ENCODE measurements at places on chromosomes 1 and 21.
A peak's percentile ranks its signal among the peaks of the same experiment; 100 is the strongest.

DNA sequence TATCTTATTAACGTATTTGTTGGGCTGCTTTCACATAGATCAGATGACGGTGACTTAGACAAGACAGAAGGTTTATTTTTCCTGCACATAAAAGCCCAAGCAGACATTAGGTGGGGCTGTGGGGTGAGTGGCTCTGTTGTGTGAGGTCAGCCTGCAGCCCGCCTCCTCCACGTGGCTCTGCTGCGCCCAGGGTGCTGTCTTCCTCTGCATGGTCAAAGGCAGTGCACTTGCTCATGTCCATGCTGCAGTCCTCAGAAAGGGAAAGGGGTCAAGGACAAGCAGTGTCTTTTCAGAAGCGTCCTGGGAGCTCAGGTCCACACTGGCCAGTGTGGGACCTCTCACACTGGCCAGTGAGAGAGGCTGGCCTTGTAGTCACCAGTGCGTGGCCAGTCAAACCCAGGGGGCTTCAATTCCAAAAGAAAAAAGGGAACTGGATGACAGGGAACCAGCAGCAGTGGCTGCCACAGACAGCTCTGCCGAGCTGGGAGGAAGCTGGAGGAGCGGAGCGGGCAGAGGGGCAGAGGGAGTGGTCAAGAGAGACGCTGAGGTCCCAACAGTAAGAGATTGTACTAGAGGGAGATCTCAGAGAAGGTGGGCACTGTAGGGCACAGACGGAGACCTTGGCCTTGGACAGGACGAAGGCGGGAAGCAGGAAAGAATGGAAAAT, 35.9 kb upstream of the SLC45A1 start:
- peak; percentile 10 for DNase-seq

- DNase-seq, result peak; percentile 94
These were observed 20.4 kb downstream of the AGRN start for GRCh38 chr1:1040004-1040991.

- peak; percentile 97 for DNase-seq
These were observed 59.9 kb downstream of the PLXNA2 start for GRCh38 chr1:208183977-208184911.

DNA sequence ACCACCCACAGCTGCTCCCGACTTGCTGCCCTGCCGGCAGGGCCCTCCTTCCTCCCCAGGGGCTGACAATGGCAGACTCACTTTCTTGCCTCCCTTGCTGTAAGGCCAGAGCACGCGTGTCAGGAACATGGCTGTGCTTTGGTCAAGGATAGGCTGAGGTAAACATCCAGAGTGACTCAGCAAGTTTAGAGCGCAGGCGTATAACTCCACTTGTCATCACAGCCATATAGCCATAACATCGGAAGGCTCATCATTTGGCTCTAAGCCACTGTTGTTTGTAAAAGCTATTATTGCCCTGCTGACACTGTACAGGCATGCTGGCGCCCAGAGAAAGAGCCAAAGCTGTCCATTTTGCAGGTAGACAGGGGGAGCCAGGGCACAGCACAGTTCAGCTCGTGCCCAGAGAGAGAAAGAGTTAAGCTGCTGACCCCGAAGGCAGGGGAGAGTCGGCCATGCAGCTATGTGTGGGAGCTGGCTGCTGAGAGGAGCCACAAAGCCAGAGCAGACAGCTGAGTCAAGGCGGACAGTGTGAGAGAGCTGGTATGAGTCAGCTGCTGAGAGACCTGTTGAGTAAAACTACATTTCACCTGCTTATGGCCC, 60.6 kb downstream of the GNG4 start:
- DNase-seq, result peak; percentile 87

DNA sequence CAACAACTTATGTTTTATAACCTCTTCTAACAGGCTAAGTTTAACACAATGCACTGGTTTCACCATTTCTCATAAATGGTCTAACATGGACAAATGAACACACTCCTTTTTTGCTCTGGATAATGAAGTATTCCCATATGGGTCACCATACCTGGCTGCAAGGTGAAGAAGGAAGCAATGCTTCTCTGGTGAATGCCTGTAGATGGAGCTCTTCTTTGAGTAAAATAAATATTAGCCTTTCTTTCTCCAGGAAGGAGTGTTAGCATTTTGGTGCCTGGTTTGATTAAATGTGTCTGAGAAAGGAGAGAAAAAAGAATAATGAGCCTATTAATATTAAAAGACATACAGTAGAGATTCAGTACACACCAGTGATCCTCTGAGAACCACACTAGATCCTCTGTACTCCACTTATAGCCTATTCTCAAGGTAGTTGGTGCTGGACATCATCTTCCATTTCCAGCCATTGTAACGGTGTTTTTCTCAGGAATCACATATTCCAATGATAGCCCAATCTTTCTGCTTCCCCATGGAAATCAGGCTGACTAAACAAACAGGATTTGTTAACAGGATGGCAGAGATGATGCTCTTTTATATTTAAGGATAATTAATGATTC, 17.6 kb downstream of the MTFR1L start:
- DNase-seq, result peak; percentile 20

DNA sequence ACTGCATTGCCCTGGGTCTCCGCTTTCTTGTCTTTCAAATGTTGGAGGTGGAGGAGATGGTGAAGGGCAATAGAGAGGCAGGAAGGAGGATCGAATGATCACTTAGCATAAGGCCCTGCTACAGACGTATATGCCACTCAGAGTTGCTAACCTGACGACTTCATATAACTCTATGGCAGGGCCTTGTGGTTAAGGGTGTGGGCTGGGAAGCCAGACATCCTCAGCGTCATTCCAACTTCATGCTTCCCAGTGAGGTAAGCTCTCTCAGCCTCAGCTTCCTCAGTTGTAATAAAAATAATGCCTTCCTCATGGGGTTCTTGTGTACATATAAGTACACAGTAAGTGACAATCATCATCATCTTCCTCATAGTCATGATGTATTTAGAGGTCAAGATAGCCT, 54.6 kb downstream of the CASQ2 start:
- no peak for DNase-seq

DNA sequence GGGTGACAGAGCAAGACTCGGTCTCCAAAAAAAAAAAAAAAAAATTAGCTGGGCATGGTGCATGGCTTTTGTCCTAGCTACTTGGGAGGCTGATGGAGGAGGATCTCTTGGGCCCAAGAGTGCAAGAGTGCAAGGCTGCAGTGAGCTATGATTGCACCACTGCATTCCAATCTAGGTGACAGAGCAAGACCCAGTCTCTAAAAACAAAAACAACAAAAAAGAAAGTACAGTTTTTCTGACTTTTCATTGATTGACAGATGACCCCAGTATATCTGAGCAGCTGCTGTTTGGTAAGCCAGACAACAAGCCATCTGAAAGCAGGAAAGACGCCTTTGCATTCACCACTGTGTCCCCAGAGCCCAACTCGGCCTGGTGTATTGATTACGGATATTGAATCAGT, 10.9 kb upstream of the DPT start:
- DNase-seq, result no peak

DNA sequence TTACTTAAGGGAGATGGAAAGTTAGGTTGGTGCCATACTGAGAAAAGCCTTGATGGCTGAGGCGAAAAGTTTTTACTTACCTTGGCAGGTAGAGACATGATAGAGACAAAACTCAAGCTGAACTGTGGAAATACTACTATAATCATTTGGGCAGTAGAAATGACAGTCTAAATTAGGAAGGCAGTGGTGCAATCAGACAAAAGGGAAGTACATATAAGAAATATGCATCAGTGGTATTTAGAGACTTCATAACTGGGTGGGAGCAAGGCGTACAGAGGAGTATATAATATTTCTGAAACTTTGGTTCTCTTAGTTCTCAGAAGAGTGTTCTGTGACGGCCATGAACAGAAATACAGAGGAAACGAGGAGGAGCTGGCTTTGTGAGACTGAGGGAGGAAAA, 2.4 kb upstream of the CEP350 start:
- no peak for DNase-seq

GRCh38 chr1:66302815-66303214, 231.1 kb upstream of the SGIP1 start:
- no peak for DNase-seq

DNA sequence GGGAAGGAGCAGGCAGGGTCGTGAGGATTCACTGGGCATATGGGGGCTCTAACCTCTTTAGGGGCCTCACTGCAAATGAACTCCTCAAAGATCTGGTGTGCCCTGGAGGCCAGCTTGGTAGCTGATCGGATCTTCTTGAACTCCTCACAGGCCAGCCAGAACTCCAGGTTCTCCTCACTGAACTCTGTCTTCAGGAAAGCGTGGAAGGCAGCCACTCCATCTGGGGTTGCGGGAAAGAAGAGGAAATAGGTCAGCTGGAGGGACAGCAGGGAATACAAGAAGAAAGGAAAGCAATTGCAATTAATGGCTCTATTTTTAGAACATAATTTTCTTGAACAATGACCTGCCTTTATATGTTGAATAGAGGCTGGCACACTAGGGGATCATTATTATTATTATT, 2.3 kb downstream of the RGS16 start:
- DNase-seq, result no peak

GRCh38 chr1:209064850-209065706, 518.4 kb upstream of the CAMK1G start:
- no peak for DNase-seq

DNA sequence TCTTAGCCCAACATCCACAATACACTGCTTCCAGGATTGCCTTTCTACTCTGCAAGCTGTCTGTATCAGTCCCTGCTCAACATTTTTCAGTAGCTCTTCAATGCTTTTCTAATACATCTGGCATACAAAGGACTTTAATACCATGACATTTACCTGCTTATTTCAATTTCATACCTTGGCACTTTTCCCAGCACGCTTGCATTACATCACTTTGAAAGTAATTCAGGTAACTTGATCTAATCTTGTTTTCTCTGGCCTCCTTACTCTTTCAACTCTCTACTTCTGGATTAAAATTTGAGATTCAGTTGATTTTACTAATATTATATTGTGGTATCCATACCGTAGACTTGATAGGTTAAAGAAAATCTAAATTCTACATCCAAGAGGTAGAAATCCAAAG, 103.0 kb downstream of the PTGS2 start:
- DNase-seq, result no peak

DNA sequence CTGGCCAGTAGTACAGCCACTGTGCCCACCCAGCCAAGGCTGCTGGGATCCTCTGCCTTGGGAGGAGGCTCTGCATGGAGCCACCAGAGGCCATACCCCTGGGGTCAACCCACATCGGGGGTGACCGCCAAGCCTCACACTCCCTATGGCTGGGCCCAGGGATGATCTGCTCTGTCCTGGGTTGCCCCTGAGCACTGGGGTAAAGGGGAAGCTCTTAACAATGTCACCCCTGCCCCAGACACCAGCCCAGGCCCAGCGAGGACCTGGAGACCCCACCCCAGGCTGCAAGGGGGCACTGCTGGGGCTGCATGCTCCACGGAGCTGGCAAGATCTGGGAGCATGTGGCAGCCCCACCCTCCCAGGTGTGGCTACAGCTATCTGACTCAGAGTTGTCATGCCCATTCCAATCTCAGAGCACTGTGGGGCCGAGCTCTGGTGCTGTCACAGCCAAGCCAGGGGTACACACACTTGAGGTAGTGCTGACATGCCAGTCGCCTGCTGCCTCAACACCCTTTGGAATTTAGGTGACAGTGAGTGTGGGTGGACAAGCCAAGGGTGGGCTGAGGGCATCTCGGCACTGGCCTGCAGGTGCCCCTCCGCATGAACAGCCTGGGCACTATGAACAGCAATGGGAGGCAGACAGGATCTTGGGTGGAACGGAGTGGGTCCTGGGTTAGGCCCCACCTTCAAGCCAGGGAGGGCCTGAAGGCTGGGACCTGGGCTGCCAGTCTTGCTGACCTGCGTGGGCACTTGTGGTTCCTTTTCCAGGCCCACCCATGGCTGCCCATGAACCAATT, 427.7 kb downstream of the LRRIQ3 start:
- no peak for DNase-seq

DNA sequence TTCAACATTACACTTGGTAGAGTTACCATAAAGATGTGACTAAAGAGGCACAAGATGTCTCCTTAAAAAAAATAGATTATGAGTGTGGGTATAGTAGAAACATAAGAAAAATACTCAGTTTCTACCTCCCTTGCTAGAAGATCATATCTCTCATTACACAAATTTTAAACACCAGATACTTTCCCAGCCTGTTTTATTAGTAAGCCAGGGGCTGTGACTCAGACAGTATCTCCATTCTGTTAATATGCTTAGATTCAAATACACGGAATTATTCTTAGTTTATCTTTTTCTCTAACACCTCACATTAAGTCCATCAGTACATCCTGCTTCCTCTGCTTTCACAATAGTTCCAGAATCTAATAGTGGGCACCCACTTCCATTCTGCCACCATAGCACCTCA, 561.8 kb upstream of the ADAMTS5 start:
- peak; percentile 26 for DNase-seq

DNA sequence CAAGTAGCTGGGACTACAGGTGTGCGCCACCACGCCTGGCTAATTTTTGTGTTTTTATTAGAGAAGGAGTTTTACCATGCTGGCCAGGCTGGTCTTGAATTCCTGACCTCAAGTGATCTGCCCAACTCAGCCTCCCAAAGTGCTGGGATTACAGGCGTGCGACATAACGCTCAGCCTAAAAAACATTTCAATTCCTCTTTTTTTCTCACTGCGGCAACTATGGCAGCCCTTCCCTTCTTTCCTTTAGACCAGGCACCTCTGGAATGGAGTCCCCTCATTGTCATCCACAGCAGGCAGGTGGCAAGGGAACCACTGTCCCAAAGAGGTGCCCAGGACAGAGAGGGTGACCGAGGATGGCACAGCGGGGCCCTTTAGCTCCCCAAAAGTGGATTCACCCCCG, 14.1 kb downstream of the CEP104 start:
- DNase-seq, result no peak

DNA sequence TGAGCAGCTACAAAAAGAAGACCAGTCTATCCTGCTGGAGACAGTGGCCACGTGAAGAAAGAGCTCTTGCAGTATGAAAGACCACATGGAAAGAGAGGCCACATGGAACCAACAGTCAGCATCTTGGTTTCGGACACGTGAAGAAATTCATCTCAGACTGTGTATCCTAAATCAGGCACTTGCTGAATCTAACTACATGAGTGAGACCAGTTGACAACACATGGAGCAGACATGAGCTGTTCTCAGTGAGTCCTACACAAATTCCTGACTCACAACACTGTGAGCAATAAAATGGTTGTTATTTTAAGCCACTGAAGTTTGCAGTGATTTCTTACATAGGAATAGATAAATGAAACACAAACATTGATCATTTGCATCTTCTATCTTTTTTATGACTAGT, 2.4 kb upstream of the TAF1A start:
- DNase-seq, result peak; percentile 85

DNA sequence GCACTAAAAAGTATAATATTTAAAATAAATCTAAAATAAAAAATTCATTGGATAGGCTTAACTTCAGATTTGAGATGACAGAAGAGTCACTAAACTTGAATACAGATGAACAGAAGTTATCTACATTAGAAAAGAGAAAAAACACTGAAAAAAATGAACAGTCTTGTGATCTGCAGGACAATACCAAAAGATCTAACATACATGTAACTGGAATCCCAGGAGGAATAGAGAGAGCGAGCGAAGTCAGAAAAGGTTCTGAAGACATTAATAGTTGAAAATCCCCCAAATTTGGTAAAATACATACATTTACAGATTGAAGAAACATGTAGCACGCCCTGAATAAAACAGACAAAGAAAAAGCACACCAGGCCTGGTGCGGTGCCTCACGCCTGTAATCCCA, 21.2 kb downstream of the B3GALNT2 start:
- DNase-seq, result no peak

All from GM23248 (cell line).